Small intestine (tissue), 16 donors: ENCODE measurements at places on chromosomes 12 and 14. TPM values are rescaled to one million over a fixed set of nuclear protein-coding genes. Genes with fewer than 3 reads are reported as not detected.

DNA sequence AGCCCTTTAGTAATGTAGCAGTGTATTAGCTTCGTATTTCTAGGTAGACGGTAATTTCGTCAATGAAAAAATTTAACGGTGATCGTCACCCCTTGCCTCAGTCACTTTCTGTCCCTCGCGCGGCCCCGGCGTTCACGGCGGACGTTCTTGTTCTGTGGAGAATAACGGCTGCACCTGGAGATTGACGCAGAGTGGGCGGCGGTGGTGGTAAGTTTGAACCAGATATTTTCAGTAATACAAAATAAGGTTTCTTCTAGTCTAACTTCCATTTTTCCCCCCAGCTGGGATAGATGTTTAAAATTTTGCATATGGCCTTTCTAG lies 341 bp downstream of the ZNF10 start:
- DNase-seq: no peak
- no peaks in the 10 kb centered on the region for H3K4me1 ChIP-seq

- no peaks in the 10 kb centered on the region for H3K27me3 ChIP-seq
- peaks cover 12% of the 10 kb centered on the region for H3K36me3 ChIP-seq
- H3K4me3 ChIP-seq: peak overlapping the region; percentile 70
- peak overlapping the region; percentile 100 for H3K27ac ChIP-seq
- peaks cover 7% of the 10 kb centered on the region for H3K4me1 ChIP-seq
These were observed 682 bp downstream of the CREBL2 start for GRCh38 chr12:12612358-12612757.

DNA sequence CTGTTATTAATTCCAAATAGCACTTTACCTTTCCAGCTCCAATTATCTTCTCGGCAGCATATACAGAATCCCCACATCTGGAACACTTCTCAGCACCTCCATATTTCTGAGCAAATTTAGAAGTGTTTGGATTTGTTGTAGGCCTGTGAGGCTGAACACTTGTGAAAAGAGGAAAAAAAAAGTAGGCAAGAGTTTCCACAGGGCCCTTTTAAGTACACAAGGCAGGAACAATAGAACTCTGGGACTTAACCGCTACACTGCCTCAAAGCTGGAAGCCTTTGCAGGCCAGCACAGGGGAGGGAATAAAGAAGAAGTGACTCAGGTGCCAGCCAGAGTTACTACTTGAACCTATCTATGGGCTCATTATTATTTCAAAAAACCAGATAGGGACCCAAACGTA lies 18.6 kb downstream of the CSRP2 start:
- H3K36me3 ChIP-seq: peaks cover 2% of the 10 kb centered on the region
- no peak overlapping the region for H3K4me3 ChIP-seq
- no peak overlapping the region for H3K27ac ChIP-seq
- H3K27me3 ChIP-seq: no peaks in the 10 kb centered on the region

Gene MYH7
- polyA plus RNA-seq: 4.0 TPM

- H3K4me3 ChIP-seq: peak overlapping the region; percentile 37
- H3K36me3 ChIP-seq: no peaks in the 10 kb centered on the region
- peak overlapping the region; percentile 95 for H3K27ac ChIP-seq
These were observed 900 bp downstream of the C2CD5 start for GRCh38 chr12:22543246-22544037.

DNA sequence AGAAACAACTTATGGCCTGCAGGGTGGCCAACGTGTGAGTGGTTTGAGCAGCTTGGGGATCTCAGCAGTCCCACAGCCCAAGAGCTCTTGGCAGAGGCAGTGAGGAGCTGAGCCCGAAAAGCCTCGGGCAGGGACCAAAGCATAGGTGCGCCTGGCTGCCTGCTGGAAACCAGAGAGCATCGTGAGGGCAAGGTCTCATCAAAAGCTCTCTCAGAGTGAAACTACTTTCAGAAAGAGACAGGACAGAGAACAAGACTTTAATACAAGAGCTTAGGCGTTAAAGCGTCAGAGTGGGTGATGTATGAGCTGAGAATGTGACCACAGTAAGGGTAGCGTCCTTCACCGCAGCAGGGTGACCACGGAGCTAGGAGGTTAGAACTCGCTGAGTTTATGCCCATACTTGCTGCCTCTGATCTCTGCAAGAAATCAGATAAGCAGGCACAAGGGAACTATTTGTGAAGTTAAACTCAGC lies 30.8 kb downstream of the LGMN start:
- H3K36me3 ChIP-seq: peaks cover 53% of the 10 kb centered on the region
- H3K4me3 ChIP-seq: no peak overlapping the region
- no peaks in the 10 kb centered on the region for H3K27me3 ChIP-seq
- no peak for DNase-seq
- no peak overlapping the region for H3K27ac ChIP-seq

DNA sequence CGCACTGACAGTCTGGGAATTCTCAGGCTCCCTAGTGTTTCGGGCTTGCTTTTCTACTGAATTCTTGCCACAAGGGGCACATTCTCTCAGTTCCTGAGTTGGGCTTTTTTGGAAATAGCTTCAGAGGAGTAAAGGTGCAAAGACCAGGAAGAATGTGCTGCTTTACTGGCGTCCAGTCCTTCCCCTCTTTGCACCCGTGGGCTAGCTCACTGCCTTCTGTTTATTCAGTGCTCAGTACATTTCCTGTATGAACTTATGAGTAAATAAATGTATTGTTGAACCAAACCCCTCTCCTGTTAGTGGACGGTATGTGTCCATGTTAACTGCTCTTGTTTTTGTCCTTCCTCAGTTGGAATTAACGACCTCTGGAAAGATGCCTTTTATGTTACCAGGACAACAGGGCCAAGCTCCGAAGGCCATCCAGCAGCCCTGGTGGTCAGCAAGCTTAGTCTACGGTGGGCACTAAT lies 24.0 kb downstream of the GSG1 start:
- DNase-seq: no peak
- H3K4me3 ChIP-seq: no peak overlapping the region
- H3K27me3 ChIP-seq: no peaks in the 10 kb centered on the region
- no peak overlapping the region for H3K27ac ChIP-seq
- H3K4me1 ChIP-seq: peaks cover 13% of the 10 kb centered on the region

Gene CACNA2D4
- polyA plus RNA-seq: 10.7 TPM

Gene METTL3
- polyA plus RNA-seq: 25.8 TPM

DNA sequence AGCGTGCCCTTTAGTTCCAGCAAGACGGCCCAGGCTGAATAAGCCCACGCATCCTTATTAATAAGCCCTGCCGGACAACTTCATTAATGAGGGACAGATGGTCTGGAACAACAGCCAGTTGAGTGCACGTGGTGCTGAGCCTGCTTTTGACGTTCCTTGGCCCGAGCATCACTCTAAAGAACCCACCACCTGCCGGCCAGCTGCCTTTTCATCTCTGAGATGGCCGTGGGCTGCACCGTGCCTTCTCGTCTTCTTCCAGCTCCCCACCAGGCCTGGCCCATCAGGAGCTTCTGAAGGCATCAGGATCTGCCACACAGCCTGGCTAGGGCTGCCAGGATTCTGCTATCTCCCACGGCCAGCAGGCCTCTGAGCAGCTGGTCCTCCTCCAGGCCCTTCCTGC lies 80.0 kb downstream of the AACS start:
- H3K27me3 ChIP-seq: no peaks in the 10 kb centered on the region
- no peaks in the 10 kb centered on the region for H3K4me1 ChIP-seq
- H3K36me3 ChIP-seq: no peaks in the 10 kb centered on the region
- no peak overlapping the region for H3K27ac ChIP-seq

DNA sequence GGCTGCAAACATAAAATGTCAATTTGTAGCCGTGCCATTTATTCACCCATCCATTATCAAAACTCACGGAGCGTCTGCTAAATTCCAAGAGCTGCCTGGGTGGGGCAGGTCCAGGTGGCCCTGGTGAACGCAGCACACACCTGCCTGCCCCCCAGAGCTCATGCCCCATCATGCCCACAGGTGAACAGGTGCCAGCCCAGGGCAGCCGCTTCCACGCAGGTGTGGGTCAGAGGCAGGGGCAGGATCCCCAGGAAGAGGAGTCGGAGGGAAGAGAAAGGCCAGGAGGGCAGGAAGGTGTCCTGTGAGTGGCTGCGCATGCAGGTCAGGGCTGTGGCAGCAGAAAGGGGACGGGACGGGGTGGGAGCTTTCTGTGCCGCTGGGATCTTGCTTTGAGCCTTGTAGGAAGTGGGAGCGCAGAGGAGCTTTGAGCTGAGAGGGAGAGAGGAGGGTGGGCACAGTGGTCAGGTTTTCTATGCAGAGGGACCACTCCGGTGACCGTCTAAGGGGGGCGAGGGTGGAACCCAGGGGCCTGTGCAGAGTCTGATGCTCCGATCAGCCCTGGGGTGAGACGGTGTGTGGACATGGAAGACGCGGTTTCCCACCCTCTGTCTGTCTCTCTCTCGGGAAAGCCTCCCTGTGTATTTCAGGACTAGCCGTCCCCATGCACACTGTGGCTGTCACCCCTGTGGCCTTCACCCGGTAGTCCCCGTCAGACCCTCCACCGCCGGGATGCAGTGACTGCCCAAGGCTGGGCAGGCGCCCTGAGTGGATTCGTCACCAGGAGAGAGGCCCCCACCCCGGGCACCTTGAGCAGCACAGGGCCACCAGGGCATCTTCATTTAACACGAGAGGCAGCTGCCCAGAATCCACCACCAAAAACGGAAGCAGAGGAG lies 26.7 kb downstream of the GALNT9 start:
- no peaks in the 10 kb centered on the region for H3K36me3 ChIP-seq
- no peaks in the 10 kb centered on the region for H3K4me1 ChIP-seq
- no peak overlapping the region for H3K27ac ChIP-seq
- no peaks in the 10 kb centered on the region for H3K27me3 ChIP-seq
- H3K4me3 ChIP-seq: no peak overlapping the region

DNA sequence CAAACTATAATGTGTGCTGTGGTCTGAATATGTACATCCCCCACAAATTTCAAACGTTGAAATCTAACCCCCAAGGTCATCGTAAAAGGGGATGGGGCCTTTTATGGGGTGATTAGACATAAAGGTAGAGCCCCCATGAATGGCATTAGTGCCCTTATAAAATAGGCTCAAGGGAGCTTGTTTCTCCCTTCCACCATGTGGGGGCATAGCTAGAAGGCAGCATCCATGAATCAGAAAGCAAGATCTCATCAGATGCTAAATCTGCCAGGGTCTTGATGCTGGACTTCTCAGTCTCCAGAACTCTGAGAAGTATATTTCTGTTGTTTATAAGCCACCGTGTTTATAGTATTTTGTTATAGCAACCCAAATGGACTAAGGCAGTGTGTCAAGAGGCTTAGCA lies 33.4 kb upstream of the IGF1 start:
- H3K4me3 ChIP-seq: no peak overlapping the region
- H3K27me3 ChIP-seq: no peaks in the 10 kb centered on the region
- no peak for DNase-seq
- H3K36me3 ChIP-seq: no peaks in the 10 kb centered on the region
- H3K4me1 ChIP-seq: no peaks in the 10 kb centered on the region

DNA sequence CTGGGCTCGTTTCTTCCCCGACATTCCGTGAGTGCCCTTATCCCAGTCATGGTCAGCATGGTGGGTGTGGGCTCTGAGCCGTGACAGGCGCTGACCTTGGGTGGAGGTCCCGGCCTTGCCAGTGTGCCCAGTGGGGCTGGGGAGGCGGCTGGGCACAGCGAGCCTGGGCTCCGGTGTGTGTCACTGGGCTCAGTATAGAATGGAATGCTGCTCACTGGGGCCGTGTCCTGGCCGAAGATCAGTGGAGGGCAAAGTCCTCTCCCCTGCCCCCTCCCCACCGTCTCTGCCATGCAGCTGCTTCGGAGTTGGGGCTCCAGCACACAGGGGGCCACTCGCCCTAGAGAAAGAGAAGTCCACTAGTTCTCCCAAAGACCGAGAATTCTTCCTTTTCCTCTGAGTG lies 164.4 kb downstream of the TSPAN9 start:
- H3K4me1 ChIP-seq: no peaks in the 10 kb centered on the region
- H3K4me3 ChIP-seq: no peak overlapping the region
- H3K27ac ChIP-seq: no peak overlapping the region
- no peaks in the 10 kb centered on the region for H3K36me3 ChIP-seq
- no peaks in the 10 kb centered on the region for H3K27me3 ChIP-seq
- DNase-seq: no peak

Gene TSPAN9
- polyA plus RNA-seq: 1.3 TPM

GRCh38 chr14:100885196-100885595 lies 18.3 kb downstream of the RTL1 start:
- H3K4me3 ChIP-seq: no peak overlapping the region
- no peaks in the 10 kb centered on the region for H3K4me1 ChIP-seq
- H3K27ac ChIP-seq: no peak overlapping the region
- no peak for DNase-seq

DNA sequence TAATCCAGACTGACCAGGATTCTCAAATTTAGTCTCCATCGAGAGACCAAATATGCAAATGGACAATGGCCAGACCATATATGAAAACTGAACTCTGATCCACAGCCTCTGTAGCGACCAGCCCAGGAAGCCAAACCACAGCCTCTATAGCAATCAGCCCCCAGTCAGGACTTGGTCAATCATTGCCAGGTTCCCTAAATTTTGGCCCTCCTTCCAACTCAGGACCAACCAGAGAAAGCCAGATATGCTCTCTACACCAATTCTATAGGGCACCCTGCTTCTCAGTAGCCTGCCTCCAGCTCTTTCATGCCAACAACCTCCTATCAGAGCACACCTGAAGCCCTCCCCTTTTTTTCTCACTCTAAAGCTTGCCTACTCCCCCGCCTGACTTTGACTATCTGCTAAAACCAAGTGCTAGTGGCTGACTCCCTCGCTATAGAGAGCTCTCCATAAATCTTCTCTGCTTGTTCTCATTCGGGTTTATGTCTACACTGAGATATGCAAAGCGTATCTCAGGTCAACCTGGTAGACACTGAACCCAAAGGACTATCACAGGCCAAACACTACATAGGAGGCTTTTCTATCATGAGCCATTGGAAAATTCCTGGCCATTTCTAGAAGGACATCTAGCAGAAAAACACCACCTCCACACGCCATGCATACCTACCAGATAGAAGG lies 110.5 kb upstream of the FUT8 start:
- peak; percentile 59 for DNase-seq
- H3K4me1 ChIP-seq: no peaks in the 10 kb centered on the region
- H3K27ac ChIP-seq: peak overlapping the region; percentile 8
- H3K27me3 ChIP-seq: no peaks in the 10 kb centered on the region

Gene RFX4
- not detected for polyA plus RNA-seq

Gene PRICKLE1
- 0.54 TPM for polyA plus RNA-seq

DNA sequence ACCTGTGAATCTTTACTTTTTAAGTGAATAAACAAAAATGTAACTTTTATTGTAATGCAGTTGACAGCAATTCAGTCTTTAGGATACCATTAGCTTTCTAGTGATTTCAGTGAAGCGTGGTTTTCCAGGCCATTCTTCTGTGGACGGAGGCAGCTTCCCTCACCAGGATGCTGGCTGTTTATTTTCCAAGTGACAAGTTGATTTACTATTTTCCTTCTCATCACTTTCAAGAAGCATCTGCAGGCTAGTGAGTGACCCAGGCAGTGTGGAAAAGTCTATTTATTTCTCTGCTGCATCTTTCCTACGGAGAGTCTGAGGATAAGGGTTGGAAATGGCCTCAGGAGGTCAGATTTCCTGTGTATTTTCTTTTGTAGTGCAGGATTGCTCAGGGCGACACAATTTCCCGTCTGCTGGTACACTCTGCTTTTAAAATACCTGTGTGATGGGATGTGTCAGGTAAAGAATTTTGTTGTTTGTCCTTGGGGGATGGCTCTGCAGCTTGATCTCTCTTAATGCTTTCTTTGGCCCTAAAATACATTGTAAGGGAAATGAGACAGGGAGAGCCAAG lies 467.8 kb downstream of the NRXN3 start:
- no peak for DNase-seq
- H3K27ac ChIP-seq: no peak overlapping the region
- H3K36me3 ChIP-seq: no peaks in the 10 kb centered on the region
- no peaks in the 10 kb centered on the region for H3K4me1 ChIP-seq
- no peak overlapping the region for H3K4me3 ChIP-seq
- H3K27me3 ChIP-seq: no peaks in the 10 kb centered on the region

GRCh38 chr12:131920902-131921840 lies 7.9 kb upstream of the PUS1 start:
- no peak for DNase-seq
- no peaks in the 10 kb centered on the region for H3K27me3 ChIP-seq
- H3K27ac ChIP-seq: no peak overlapping the region

Gene RBM25
- polyA plus RNA-seq: 25.1 TPM
